ENCODE measurements at places on chromosomes 13 and 19.

DNA sequence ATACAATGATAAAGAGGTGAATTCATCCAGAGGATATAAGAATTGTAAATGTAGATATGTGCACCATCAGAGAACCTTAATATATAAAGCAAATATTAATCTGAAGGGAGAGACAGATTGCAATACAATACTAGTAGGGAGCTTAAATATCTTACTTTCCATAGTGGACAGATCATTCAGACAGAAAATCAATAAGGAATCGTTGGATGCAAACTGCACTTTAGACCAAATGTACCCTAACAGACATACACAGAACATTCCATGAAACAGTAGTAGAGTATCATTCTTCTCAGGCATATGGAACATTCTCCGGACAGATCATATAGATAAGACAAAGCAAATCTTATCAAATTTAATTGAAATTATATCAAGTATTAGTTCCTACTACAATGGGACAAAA lies 35.0 kb upstream of the ZNF766 start:
- no peak for DNase-seq

DNA sequence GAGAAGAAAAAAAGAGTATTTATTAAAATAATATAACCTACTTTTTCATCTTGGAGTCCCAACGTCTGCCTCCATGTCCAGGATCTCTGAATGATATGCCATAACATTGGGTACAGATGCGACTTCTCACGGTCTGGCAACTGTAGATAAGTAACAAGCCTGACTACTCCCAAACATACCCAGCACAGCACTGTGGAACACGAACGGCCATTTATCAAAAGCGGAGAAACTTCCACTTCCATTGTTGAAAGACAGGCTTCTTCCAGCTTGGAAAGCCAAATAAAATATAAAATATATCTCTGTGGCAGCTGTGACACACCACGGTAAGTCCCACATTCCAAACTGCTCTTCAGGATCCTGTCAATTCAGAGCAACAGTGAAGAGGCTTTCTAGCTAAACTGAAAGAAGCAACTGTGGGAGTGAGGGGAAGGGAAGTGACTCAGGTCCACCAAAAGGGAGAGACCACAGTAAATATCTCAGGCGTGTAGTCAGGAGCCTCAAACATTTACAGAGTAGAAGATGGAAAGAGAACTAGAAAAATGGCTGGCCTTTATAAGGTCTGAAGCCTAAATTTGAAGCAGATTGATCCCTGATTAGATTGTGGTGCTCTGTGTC lies 331.7 kb downstream of the LIG4 start:
- no peak for DNase-seq

- peak; percentile 46 for DNase-seq
Measured at GRCh38 chr19:30225676-30226463, 146.3 kb upstream of the ZNF536 start.

DNA sequence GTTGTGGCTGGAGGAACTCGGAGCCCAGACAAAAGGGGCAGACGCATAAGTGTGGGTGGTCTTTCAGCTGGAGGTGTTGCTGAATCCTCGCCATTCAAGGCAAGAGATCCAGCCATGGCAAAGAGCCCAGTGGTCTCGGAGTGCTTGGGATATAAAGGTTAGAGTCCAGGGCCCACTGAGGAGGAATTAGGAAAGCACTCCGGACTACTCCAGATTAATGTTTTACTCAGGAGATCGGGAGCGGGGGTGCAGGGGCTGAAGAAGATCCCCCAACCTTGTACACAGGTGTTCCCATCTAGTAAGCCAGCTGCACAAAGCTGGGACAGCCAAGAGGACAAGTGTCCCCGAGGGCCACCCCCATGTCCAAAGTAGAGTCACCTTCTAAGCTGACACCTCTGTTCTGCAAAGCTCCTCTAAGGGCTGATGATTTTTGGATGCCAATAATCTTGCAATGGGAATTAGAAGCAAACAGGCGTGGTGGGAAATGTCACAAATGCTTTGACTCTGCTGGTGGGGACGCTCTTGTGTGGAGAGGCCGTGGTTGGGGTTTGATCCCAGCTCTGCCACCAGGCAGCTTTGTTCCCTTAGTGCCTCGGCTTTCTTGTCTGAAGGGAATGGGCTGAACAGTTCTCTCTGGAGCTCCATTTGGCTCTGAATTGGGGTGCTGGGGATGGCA lies 194.3 kb upstream of the SOX1 start:
- DNase-seq, result no peak

GRCh38 chr13:95624020-95624419 lies 20.5 kb downstream of the DZIP1 start:
- peak; percentile 27 for DNase-seq

DNA sequence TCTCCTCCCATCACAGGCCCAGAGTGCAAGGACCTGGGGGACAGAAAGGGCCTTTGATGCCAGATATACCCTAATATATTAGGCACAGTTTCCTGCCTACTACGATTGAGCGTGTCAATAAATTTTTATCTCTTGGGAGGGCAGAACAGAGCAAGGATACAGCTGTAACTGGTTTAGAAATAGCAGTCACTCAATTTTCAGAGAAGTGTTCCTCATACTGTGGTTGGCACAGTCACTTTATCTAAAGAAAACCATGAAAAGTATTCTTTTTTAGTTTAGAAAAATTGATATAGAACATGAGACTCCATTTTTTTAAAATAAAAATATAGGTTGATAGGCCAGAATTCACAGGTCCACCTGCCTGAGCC lies 460 bp upstream of the ZNF155 start:
- no peak for DNase-seq

GRCh38 chr19:18122424-18122823 lies 24.8 kb downstream of the MAST3 start:
- no peak for DNase-seq

DNA sequence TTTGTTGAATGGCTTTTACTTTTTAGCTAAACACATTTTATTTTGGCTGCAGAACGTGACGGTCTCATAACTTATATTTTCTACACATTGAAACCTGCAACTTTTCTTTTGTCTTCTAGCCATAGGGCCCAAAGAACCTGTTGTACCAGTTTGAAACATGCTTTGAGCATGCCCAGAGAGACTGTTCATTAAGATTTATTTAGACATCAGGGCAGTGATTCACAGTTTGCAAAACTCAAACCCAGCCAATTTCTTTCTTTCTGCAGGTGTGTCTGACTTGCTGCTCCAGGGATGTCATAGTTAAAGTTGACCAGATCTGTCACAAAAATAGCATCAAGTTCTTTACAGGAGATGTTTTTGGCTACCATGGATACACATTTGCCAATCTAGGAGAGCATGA lies 22.0 kb downstream of the SAE1 start:
- no peak for DNase-seq

GRCh38 chr13:43749503-43749902 lies 37.3 kb downstream of the ENOX1 start:
- no peak for DNase-seq

Measured in NCI-H2171 (cell line).